ENCODE measurements at places on chromosomes 6 and 20.

- DNase-seq = no peak
These were observed 19.2 kb upstream of the STK38 start for GRCh38 chr6:36566418-36566905.

- DNase-seq = no peak
These were observed 98.5 kb downstream of the ARMC2 start for GRCh38 chr6:108946695-108947094.

GRCh38 chr20:4607287-4607713 is 114.4 kb upstream of the PRND start:
- DNase-seq = no peak

GRCh38 chr20:34312024-34312460 is 8.9 kb upstream of the AHCY start:
- DNase-seq = no peak

DNA sequence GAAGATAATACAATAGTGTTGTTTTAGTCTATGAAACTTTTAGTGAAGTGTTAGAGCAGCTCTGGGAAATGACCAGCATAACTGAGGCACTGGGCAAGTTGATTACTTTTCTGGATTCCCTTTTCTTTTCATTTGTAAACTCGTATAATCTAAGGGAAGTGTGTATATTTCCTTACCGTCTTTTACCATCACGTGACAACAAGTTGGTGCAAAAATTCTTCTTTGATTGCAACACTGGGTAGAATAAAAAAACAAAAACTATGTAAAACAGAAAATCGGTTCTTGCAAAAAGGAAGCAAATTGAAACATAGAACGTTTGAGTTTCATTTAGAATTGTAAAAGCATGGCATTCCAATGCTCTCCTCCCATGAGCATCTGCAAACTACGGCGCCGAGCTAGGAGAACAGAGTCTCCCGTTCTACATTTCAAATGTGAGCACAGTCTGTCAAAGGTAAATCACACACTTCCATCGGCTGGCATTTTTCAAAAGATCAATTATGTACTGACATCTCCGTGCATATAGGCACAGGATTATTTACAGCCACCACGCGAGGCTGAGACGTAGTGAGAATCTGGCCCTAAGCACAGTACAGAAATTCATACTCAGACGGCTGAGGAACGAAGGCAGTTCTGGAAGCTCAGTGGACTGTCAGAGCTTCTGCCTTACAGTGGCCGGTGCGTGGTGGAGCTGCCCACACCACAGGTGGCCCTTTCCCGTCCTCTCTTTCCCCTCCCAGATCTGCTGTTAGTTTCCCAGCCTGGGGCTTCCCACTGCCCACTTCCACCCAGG is 314.0 kb downstream of the BMP7 start:
- no peak for DNase-seq

- no peak for DNase-seq
These were observed 7.9 kb downstream of the WFDC3 start for GRCh38 chr20:45783656-45784294.

- peak; percentile 21 for DNase-seq
These were observed at the start of gene ILRUN for GRCh38 chr6:34696739-34697543. ILRUN (minus strand) TSS chr6:34696767; CDS start chr6:34696603, 164 bp downstream.

- no peak for DNase-seq
These were observed 14.5 kb downstream of the TGM2 start for GRCh38 chr20:38150335-38151170.

DNA sequence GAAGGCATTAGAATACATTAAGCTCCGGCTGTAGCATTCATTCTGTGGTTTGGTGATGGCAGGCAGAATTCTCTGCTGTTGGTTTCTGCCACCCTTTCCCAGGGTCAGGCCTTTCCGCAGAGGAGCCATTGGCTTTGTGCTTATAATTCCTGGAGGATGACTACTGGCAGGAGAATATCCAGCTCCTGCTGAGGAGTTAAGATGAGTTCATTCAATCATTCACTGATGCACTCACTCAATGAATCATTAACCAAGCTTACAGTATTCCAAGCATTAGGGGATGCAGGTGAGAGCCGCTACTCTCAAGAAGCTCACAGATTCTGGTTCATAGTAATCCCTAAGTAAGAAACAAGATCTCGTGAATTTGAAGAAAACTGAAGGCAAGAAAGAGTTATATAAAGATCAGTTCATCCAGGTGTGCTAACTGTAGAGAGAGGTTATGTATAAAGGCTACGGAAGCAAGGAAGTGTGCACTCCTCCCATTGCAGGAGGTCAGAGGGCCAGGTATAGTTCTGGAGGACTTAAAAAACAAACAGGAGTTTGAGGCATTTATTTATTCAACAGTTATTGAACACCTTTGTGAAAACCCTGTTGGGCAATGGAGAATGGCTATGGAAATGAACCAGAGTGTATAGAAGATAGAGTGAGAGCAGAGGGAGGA is 75.5 kb downstream of the HMGN3 start:
- no peak for DNase-seq

DNA sequence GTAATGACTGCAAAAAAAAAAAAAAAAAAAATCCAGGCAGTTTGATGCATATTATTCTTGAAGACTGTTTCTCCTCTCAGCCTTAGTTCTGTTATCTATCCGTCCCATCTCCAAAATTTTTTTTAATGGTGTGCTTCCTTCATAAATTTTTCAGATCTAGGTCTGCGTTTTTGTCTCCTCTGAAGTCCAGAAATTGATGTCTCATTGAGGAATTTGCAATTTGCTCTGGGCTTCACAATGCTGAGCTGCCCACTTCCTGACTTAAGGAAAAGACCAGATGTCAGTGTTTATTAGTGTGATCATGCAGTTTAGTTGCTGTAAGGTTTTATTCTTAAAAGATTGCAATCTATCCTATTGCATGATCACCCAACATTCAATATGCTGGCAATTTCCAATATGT is 297.6 kb downstream of the ZNF217 start:
- DNase-seq = no peak

- no peak for DNase-seq
These were observed 147.8 kb downstream of the CD83 start for GRCh38 chr6:14265049-14266021.

GRCh38 chr20:8461186-8461585 is 329.1 kb downstream of the PLCB1 start:
- no peak for DNase-seq

- no peak for DNase-seq
These were observed 5.0 kb downstream of the KIF3B start for GRCh38 chr20:32282461-32282860.

GRCh38 chr6:125077453-125077852 is 76.1 kb upstream of the TPD52L1 start:
- no peak for DNase-seq

DNA sequence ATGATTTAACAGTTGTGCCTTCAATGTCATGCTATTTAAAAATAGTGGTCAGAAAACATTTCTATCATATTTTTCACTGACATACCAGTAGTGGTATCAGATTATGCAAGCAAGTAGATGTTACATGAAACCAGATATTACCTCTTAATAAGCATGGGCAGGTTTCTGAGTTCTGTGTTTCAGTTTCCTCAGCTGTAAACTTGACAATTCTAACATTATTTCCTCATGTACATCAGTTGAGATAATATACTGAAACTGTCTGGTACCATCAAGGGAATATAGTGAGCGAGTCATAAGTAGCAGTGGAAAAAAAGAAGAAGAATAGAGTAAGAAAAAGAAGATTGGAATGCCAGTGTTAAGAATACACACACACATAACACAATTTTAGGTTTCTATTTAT is 477.9 kb upstream of the MANEA start:
- no peak for DNase-seq

DNA sequence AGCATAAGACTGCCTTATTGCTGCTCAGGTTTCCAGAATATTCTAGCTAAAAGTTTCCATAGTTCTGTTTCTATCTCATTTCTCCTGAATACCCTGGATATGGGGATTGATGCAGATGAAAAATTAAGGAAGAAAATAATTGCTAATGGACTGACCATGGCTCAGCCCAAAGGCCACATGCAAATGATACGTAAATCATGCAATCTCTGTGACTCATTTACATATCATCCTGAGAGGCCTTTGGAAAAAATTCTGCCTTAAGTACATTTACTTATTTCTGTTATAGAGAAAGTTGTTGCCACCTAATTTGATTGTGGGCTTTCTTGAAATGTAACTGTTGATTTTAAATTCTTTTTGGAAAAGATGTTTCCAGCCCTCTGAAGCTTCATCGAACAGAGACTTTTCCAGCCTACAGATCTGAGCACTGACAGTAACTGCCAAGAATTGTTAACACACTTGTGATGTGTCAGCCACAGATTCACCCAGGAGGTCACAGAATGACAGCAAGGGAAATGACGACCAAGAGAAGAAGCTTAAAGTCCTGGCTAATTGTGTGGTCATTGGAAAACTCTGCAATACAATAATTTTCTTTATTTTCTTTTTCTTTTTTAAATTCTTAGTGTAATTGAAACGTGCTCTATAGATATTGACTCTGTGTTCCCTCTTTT is 174.8 kb downstream of the DOK5 start:
- DNase-seq = no peak

DNA sequence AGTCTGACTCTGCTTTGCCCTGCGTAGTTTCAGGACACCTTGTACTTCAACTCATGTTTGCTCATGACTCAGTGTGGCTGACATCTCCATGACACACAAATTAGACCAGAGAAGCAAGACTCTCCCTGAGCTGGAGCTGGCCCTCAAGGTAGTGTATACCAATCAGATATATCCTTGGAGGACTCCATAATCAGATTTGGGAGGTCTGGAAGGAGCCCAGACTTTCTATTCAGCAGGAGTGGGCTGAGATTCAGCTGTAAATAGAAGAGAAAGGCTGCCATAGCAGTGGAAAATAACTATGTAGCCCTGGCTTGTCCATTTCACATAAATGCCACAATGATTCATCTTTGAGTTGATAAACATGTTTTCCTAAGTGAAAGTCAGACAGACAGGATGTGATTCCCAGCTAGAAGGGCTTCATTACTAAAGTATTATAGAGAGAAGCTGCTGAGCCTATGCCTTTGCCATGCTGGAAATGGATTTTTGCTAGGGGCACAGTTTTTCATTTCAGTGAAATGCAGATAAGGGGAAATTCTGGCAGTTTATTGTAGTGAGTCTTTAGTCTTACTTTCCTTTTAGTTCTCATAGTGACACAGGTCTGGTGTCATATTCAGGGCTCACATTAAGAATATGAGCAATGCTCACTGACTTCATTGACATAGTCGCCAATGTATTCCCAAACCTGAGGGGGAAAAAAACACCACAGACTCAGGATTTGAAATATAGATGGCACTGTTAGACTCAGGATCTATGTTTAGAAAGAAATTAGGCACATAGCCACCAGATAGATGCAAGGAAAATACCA is 95.3 kb downstream of the CLVS2 start:
- no peak for DNase-seq

- no peak for DNase-seq
These were observed 129.5 kb upstream of the SUPT3H start for GRCh38 chr6:45507186-45507585.

GRCh38 chr6:24194978-24195700 is 69.1 kb downstream of the NRSN1 start:
- DNase-seq = no peak

DNA sequence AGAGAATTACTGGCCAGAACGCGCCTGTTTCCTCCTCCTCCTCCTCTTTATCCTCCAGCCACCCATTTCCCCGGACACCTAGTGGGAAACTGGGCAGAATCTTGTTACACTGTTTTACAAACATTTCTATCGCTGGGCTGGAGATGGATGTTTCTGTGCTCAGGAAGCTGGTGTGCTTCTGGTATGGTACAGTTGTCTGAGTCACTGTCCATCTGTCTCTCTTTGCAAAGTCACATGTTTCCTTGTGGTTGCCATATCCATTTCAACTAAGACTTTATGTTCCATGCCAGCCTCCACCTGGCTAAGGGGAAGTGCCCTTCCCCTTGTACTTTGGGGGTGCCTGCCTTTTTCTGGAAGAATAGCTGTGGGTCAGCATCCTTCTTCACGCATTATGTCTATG is 52.9 kb upstream of the SLC22A16 start:
- DNase-seq = no peak

DNA sequence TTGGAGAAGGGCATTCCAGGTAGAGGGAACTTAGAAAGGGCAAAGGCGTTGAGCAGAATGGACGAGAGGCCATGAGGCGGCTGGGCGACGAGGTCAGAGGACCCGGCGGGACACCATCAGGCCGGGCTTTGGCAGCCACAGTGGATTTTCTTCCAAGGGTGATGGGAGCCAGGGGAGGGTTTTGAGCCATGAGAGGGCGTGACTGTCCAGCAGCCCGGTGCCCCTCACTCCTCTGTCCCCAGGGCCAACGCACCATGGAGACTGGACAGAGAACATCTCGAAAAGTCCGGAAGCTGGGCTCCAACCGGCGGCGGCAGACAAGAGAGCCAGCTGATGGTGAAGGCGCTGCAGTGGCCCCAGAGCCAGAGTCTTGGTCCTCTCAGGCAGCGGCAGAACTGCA is 6.4 kb downstream of the RAB44 start:
- no peak for DNase-seq

DNA sequence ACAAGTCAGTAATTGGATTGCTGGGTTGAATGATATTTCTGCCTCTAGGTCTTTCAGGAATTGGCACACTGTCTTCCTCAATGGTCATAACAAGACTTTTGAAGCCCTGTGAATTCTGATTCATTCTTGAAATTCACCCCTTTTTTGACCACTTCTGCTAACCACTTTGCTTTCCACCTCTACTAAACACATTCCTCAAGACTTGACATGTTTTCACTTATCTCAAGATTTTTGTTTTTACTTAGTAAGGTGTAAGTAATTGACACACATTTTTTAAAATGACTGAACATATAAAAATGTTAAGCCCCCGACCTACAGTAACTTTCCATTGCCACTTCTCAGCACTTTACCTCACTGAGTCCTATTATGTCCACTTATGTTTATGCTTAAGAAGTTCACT is 239.1 kb downstream of the GRM1 start:
- no peak for DNase-seq

DNA sequence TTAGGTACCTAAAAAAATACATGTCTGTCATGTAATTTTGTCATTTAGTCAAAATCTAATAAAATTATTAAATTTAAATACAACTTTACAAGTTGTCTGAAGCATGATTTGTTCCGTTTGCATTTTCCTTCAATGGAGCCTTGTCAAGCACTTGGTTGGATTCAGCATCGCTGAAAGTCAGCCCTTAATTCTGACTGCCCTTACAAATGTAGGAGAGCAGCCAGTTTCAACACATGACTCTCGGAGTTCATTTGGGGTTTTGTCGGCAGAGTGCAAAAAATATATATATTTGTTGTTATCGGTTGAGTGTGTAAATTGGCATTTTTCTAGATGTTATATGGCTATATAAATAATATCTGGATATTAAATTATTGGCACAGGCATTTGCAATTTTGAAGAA is 180.6 kb downstream of the RPS12 start:
- no peak for DNase-seq

DNA sequence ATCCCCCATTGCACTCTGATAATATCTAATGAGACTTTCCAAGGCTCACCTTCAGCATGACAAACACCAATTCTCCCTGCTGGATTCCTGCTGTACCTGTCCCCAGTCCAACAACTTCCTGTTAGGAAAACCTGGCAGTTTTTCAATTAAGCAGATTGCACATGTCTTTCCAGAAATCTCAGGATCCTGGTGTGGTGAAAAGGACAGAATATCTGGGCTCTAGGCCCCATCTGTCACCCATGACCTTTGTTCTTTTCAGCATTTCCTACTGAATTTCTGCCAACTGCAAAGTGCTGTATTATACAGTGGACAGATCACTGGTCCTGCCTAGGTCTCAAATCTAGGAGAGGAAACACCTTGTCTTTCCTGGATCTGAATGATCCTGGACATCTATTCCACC is 27.7 kb upstream of the DTNBP1 start:
- DNase-seq = no peak

- no peak for DNase-seq
These were observed 984 bp downstream of the VARS2 start for GRCh38 chr6:30914854-30915590.

All from cortex of kidney (tissue), 1 donor.